ENCODE measurements at places on chromosomes 11 and 22.

DNA sequence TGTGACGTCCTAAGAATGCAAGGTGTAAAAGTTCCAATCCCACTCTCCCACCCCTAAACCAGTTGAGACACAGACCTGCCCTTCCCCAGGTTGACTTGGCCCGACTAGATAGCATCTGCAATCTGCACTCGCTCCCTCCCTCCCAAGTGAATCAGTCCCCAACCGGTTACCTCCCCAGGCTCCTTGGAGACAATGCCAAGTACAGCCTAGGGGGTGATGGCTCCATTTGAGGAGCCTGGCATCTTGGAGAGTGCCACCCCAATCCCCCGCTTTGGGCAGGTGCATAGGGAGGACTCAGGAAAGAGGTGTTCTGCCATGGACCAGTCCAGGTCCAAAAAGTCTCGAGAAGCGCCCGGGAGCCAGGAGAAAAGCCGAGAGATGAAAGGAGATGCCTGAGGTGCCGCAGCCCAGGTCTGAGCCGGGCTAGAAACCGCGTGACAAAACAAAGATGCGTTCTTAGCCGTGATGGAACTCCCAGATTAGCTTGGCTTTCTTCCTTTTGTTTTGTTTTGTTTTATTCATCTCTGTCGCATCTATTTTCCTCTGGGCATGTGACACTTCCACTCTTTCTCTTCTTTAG, 18.7 kb upstream of the SNX32 start:
- DNase-seq: no peak

GRCh38 chr11:11500744-11501487, 120.9 kb downstream of the GALNT18 start:
- DNase-seq: no peak

DNA sequence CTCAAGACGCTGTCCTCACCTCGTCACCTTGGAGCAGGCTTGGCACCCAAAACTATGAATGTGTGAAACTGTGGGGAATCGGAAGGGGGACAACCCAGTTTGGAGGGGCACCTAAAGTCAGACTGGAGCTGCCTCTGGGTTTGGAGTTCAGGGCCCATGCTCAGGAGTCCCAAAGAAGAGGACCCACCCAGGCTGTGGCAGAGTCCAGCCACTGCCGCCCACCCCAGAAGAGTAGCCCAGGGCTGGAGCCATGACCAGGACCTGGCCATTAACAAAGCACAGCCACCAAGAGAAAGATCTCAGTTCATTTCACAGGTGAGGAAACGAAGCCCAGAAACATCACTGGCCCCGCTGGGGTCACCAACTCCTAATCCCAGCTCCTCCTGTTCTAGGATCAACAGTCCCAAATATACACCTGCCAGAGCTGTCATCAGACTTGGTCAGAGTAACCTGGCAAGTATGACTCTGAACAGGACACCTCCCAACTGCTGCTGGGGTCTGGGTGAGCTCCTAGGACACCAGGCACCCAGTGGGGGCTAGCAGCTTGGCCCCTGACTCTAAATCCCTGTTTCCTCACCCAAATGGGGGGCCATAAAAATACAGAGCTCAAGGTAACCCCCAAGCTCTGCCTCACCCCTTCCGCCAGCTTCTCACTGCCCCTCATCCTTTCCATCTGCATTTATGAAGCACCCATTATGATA, 2.7 kb downstream of the RAB3IL1 start:
- no peak for DNase-seq

- no peak for DNase-seq
Measured at GRCh38 chr11:282630-283360, 4.6 kb downstream of the NLRP6 start.

DNA sequence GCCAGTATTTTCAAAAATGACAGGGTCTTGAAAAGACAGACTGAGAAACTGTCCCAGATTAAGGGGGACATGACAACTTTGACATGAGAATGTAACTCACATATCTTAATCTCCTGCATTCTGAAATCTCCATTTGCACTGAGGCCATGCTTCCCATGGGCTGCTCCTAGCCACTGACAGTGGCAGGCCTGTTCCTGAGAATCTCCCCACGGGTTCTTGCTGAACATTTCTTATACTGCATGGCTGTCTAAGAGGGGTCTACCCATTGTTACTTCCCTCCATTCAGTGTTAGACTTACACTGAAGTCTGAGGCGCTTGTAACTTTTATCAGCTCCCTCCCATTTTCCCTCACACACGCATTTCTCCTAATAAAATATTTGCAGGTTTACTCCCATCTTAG, 1.5 kb downstream of the CEP295 start:
- no peak for DNase-seq

Measured in NCI-H446 treated with DMSO at 0.1 percent for 48 hours (cell line).